MV-4-11 (cell line): ENCODE measurements at places on chromosomes 2 and 18.

DNA sequence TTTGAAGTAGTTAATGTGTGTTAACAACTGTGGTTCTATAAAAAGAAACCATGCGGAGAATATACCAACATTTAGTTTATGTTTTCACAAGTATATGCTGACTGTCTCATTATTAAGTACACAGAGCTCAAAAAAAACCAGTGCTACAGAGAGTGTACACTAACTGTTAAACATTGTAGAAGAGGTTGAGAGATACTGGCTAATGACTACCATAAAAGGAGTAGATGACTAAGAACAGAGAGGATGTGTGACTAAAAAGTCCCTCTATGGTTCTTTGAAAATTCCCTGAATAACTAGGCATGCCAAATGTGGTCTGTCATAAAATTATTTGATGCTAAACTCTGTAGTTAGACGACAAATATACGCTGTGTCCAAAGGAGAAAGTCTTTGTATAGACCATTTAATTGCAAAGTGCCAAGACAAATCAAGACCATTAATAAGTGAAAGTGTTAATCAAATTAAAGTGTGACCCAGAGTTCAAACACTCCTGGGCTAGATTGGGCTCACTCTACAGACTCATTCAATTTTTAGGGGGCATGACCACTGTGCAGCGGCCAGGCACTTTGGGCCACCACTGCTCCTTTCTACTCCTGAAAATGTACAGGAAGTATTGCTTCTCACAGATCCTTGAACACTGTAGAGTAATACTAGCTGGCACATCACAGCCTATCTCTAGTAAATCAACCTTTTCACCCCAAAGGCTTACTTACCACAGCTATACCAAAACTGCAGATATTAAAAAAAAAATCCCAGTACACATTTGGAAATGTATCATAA, 45.1 kb upstream of the SERTAD2 start:
- no peak for DNase-seq

DNA sequence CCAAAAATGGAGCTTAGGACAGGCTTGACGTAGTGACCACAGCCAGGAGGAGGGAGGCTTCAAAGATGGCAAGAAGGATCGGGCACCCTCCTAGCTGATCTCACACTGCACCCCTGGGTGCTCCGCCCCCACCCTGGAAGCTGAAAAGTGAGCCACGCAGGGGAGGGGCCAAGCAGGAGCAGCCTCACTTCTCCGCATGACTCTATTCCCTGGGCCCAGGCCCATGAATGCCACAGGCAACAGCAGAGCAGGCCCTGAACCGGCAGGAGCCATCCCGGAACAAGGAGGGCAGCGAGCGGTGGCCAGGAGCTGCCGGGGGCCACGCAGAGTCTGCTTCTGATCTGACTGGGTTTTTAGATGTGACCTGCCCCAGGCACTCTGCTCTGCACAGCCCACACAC, 30.0 kb downstream of the BIN1 start:
- DNase-seq: no peak

- DNase-seq: no peak
Measured at GRCh38 chr2:173681881-173682650, 283.1 kb downstream of the SP3 start.

GRCh38 chr2:216109962-216110614, 940 bp downstream of the XRCC5 start:
- peak; percentile 29 for DNase-seq

DNA sequence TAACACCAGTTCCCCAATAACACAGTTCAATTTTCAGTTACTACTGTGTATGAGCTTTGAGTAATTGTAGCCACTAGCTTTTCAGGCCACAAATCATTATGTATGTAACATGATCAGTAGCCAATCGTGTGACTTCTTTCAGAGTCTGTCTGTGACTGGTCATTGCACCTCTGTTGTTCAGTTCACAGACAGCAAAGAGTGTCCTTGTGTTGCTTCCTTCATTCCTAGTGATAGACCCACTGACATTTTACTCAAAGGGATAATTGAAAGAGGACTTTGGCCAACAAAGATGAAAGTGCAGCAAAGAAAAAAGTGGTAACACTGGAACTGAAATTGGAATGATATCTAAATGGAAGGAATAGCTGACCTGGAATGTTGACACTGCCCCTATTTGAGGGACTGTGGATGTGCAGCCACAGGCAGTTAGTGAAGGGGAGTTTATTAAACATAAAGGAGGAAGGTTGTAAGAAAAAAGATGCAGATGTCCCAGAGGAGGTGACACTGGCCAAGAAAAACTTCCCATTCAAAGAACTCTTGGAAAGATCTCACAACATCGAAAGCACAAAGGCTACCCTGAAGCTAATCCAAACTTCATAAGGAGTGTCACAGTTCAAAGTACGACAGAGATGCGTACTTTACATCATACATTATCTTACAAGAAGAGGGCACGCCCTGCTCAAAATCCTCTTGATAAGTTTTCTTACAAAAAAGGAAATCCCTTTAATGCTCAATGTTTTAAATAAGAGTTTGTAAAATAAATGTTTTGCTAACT, 19.3 kb downstream of the TTC39C start:
- peak; percentile 49 for DNase-seq

DNA sequence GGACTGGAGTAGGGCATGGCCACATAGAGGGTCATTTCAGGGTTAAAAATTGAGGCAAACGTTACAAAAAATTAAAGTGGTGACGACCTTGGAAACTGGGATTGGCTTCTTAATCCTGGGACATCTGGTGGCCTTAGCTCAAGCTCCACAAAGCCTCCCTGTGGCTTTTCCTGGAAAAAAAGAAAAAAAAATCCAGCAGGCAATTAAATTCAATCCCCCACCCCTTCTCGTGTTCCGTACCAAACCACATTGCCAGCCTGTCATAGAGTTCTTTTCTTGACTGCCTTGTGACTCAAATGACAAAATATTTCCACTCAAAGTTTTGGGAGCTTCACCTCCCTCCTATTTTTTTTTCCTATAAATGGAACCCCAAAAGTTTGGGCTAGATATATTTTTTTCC, 195.6 kb downstream of the HRH4 start:
- no peak for DNase-seq

DNA sequence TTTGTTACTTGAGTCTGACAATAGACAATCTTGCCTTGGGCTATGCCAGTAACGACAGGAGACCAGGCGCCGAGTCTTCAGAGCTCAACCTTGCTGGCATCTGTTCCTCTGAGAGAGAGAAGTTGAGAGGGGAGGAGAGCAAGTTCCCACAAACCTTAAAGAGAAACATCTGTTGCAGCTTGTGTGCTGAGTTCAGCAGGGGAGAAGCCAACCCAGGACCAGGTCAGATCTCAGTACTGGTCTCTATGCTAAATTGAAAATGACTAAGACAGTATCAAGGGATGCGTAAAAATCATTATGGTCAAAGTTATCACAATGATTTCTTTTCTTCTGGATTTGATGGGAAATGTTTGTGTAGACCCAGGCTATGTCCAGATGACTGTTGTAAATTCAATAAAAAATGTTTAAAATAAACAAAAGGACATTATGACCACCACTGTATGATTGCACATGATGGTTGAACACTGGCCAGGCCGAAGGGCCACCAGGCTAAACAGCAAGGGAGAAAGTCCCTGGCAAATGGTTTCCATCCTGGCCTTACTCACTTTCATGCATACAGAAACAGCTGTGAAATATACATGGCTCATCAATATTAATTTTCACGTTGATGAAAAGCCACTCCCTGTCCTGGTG, 100.3 kb upstream of the PMAIP1 start:
- DNase-seq: no peak

- DNase-seq: no peak
Measured at GRCh38 chr2:100702438-100703109, 117.4 kb upstream of the NPAS2 start.

DNA sequence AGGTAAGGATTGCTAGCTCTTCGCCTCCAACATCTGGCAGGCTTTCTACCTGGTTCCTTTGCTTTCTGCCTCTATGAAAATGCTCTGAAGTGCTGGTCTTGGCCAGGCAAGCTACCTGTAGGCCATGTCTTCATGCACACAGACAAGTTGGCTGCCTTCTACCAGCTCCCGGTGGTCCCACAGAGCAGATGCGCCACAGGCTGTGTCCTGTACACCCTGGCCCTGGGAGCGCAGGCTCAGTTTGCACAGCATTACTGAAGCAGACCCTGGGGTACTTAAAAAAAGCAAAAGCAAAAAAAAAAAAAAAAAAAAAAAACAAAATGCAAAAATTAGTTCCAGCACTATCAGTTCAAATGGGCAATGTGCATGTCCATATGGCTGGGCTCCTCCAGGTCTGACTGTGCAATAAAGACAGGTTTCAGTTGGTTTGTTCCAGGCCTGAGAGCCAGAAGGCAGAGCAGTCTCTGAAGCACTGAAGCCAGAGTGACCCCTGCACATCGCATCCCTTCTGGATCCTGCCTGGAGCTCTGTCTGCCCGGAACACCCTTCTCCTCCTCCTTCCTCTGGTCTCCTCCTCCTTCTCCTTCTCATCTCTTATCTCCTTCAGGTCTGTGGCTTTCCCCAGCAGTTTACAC, 288.0 kb upstream of the REV1 start:
- DNase-seq: no peak

DNA sequence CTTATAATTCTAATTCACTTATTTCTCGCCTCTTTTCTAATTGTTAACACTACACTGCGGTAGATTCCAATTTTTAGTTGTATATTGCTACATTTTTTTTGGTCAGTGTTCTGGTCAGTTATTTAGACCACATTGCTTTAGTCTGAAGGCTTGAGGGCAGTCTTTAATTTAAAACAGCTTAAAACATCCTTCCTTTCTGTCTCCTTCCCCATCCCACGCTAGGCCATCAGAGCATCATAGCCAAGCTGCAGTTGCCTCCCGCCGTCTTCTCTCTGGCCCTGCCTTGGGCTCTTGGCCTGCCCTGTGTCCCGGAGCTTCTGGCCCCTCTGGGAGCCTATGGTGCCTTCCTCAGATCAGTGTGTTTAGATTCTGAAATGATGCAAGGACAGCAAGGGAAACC, 52.6 kb upstream of the GLI2 start:
- no peak for DNase-seq

DNA sequence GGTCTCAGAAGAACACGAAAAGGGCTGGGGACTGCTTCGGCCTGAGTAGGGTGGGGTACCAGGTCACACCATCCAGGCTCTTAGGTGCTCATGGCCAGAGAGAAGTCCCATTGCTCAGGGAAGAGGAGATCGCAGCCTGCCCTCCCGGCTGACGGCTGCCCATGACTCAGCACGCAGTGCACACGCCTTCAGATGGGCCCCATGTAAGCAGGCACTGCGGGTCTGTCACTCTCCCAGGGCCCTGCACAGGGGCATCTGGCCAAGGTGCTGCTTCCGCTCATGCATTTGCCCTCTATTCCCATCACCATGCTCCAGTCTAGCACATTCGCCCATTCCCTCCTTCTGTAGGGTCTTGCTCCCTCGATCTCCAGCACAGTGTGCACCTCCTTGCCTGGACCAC, 34.7 kb downstream of the SFXN5 start:
- no peak for DNase-seq

DNA sequence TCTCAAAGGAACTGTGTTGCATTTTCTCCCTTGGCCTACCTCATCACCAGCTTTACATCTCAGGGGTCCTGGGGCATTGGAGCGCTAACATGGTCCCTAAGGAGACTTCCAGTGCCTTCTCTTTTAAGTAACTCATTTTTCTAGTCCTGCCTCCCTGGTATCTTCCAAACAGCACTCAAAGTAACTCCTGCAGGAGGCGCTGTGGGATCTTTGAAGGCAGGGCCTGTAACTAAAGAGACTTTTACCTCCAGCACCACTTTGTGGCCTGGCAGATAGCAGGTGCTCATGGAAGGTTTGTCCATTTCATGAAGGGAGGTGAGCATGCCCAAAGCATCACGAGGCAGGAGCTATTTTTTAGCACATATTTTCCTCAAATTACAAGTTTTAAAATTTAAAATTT, 411.0 kb upstream of the GYPC start:
- peak; percentile 11 for DNase-seq

DNA sequence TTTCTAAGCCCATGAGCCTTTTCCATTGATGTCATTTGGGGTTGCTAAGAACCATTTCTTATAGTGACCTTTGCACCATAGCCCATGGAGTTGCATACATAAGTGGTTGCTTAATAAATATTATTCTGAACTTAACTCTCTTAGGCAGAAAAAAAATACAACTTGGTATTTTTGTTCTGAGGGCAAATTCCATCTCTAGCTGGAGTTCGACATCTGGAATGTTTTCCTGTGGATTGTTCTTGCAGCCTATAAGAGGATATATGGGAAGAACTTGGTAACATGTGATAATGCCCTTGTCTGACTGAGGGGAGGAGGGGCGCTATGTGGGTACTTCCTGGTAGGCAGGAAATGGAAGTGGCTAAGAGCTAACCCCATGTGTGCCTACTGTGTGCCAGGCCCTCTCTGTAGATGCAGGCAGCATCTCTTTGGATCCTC, 20.7 kb downstream of the IGFBP2 start:
- no peak for DNase-seq

- peak; percentile 31 for DNase-seq
Measured at GRCh38 chr2:218074031-218074430, 5.0 kb downstream of the RUFY4 start.

DNA sequence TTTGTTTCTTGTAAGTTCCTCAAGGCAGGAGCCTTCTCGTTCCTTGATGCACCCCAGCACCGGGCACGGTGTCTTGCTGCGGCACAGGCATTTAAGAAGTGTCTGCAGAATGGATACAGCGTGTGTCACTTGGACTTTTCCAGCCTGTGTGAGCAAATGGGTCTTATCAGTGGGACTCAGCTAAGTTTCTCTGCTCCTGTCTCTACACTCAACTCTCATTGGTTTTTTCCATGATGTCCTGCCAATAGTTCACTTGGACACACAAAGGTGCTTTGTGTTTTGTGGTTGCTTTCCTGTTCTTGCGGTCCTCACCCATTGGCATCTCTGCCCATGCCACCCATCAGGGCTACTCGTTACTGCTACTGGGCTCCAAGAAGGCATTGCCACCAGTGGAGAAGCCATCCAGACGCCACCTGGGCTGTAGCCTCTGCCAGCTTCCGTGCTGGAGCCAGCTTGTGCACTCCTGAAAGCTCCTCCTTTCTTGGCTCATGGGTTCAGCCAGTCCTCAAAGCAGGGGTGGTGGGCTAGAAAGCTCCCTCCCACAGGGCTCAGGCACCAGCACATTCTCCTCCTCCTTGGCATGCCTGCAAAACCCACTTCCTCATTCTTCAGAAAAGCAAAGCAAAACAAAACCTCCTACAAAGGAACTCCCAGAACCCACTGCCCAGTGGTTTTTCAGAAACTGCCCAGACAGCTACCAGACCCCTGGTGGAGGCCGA, 41.4 kb downstream of the IL1R2 start:
- peak; percentile 96 for DNase-seq

DNA sequence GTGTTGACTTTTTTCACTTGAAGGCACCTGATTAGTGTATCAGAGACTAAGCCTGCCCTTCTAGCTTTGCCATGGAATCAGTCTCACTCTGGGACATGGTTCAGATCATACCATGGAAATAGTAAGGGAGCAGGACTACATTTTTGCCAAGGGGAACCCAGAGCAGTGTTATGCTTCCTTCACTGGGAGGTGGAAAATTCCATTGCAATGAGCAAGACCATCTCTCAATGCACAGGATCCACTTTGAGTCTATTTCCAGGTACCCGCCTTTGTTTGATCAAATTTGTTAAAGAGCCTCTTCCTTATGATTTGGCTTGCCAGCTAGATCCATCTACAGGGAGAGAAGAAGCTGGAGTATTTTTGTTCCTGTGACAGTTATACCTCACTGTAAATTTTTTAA, 395.8 kb downstream of the MTX2 start:
- no peak for DNase-seq
